ENCODE measurements at places on chromosomes 3 and 15. TPM values are rescaled to one million over a fixed set of nuclear protein-coding genes. Genes with fewer than 3 reads are reported as not detected.

Gene DLEC1
- 3.3 TPM for total RNA-seq

Gene SKOR1
- total RNA-seq: 0.57 TPM

- H3K4me3 ChIP-seq: no peak overlapping the region
- DNase-seq: no peak
- H3K27me3 ChIP-seq: no peaks in the 10 kb centered on the region
- no peak overlapping the region for H3K27ac ChIP-seq
- H3K4me1 ChIP-seq: peaks cover 2% of the 10 kb centered on the region
Measured at GRCh38 chr3:8488411-8488810, 13.2 kb upstream of the LMCD1 start.

DNA sequence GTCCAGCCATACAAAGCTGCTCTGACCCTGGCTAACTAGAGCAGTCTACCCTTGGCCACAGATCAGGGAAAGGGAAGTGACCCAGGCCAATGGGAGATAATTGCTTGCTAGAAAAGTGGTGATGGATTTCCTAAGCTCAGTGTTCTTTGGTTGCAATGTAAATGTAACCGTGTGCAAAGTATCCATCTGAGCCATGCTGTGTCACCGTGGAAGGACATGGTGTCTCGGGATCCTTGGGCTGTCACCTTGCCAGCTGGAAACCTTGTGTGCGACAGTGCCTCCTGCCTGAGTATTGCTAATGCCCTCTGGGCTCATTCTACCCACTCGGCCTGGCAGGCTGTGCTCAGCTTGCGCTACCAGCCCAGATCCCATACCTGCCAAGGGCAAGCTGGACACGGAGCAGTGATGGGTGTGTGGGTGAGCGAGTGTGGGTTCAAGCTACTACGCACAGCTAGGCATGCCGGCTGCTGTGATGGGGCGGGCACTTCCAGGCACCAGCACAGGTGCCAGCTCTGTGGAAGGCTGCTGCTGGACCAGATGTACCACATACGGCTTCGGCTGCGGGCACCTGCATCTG is 10.7 kb upstream of the SIAH2 start:
- H3K4me3 ChIP-seq: no peak overlapping the region
- DNase-seq: no peak
- H3K27ac ChIP-seq: no peak overlapping the region
- H3K36me3 ChIP-seq: no peaks in the 10 kb centered on the region

- H3K27ac ChIP-seq: peak overlapping the region; percentile 82
- DNase-seq: no peak
- no peaks in the 10 kb centered on the region for H3K36me3 ChIP-seq
- peaks cover 25% of the 10 kb centered on the region for H3K4me1 ChIP-seq
Measured at GRCh38 chr15:58529041-58529440, 97.2 kb downstream of the LIPC start.

DNA sequence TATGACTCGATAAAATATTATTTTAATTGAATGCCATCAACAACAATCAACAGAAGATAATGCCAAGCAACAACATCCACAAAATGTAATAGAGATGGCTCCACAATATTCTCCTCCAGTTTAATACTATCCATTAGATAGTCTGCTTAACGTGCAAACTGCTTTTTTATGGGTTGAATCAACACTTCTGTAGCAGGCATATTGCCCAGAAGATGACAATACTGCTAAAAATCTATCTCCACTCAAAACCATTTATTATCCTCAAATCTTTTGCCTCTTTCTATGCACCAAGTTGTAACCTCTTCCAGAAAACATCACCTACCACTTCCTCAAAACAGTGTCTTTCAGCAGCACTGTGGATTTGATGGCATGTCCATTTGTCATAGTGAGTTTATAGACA is 295.7 kb upstream of the LMCD1 start:
- no peaks in the 10 kb centered on the region for H3K36me3 ChIP-seq
- no peak for DNase-seq
- H3K27me3 ChIP-seq: no peaks in the 10 kb centered on the region
- H3K4me1 ChIP-seq: no peaks in the 10 kb centered on the region
- H3K4me3 ChIP-seq: no peak overlapping the region
- H3K27ac ChIP-seq: no peak overlapping the region

GRCh38 chr3:58064923-58065638 is 56.9 kb downstream of the FLNB start:
- no peaks in the 10 kb centered on the region for H3K36me3 ChIP-seq
- H3K4me1 ChIP-seq: peaks cover 28% of the 10 kb centered on the region
- H3K27me3 ChIP-seq: no peaks in the 10 kb centered on the region
- no peak for DNase-seq
- H3K4me3 ChIP-seq: no peak overlapping the region
- no peak overlapping the region for H3K27ac ChIP-seq
